Central memory CD8-positive, alpha-beta T cell (primary cell): ENCODE measurements at places on chromosomes 5 and 9.

DNA sequence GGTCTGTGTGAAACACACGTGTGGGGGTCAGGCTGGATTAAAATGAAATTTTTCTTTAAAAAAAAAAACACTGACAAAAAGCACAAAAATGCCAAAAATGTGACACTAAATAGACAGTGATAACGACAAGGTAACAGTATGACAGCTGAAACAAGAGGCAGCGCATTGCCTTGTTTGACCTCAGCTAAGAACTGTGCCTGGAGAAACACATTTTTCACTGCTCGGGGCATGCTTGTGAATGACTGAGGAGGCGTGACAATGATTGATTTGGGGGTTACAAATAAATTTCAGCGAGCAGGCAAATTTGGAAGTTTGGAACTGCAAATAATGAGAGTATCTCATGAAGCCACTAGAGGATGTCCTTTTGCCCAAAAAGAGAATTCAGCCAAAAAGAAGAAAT lies 44.2 kb upstream of the SPATA31C2 start:
- H3K27ac ChIP-seq: no peak overlapping the region
- peaks cover 5% of the 10 kb centered on the region for H3K36me3 ChIP-seq
- no peak for DNase-seq
- no peak overlapping the region for H3K4me3 ChIP-seq

DNA sequence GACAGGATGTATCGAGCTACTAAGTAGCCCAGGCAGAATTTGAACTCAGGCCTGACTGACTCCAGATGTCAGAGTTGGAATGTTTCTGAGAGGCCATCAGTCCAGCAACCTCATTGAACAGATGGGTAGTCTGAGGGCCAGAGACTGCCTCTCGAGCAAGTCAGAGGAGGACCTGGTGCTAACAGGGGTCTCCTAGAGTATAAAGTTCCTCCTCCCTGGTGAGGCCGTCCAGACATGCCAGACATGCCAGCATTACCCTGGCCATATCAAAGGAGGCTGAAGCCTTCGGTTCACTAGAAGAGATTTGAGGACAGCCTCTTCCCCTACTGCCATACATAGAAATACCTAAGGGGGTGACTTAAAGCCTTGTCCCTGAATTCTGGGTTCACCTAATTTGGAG lies 81.2 kb downstream of the ZNF618 start:
- peaks cover 15% of the 10 kb centered on the region for H3K27me3 ChIP-seq
- peaks cover 1% of the 10 kb centered on the region for H3K36me3 ChIP-seq
- H3K27ac ChIP-seq: no peak overlapping the region

DNA sequence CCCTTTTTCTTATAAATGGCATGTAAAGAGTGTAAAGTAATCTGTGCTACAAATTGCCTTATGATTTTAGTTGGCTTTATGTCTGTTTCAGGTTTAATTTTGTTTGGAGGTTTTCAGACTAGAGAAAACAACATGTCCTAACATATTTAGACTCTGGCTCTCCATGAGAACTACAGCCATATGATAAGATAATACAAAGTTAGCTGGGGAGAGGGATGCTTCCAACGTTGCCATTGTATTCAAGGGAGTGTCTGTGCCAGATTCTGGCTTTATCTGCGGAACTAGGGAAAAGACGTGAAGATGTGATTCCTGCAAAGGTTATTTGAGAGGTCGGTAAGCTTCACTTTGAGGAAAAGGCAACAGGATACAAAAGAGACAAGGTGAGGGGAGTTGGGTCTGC lies 140.0 kb upstream of the OTULINL start:
- peaks cover 24% of the 10 kb centered on the region for H3K27me3 ChIP-seq
- H3K27ac ChIP-seq: no peak overlapping the region
- H3K4me3 ChIP-seq: no peak overlapping the region
- H3K4me1 ChIP-seq: peaks cover 11% of the 10 kb centered on the region

GRCh38 chr9:131393622-131394463 lies at the start of gene PRRC2B:
TSS of gene PRRC2B (plus strand) at chr9:131394086. CDS start at chr9:131430145, 36,059 bp downstream.
- peaks cover 51% of the 10 kb centered on the region for H3K4me1 ChIP-seq
- no peaks in the 10 kb centered on the region for H3K27me3 ChIP-seq
- peak within 1 kb of the TSS; percentile 90 for H3K4me3 ChIP-seq

DNA sequence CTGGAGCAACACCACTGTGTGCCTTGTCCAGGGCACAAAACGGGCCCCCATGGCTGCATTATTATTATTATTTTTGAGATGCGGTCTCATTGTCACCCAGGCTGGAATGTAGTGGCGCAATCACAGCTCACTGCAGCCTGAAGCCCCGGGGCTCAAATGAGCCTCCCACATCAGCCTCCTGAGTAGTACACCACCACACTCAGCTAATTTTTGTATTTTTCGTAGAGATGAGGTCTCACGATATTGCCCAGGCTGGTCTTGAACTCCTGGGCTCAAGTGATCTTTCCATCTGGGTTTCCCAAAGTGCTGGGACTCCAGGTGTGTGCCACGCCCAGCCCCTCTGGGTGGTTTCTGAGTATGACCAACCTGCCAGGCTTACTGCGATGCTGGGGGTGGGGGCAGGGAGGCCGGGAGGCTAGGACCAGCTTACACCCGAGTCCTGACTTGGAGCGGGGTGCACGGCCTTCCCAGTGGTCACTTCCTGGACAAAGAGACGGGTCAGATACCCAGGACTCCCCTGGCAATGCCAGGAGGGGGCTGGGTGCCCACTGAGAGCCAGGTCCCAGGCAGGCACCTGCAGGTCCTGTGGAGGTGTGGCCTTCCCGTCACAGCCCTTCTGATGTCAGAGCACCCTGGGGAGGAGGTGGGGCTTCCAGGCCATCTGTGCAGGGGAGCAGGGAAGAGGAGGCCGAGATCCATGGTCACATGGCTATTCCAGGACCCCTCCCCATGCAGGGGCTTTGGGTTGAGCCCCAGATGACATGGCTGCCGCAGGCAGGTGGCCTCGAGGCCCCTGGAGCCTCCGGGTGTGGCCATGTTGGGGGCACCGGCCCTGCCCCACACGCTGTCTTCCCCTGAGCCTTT lies 8.3 kb upstream of the NRARP start:
- no peak for DNase-seq
- no peaks in the 10 kb centered on the region for H3K27me3 ChIP-seq
- no peak overlapping the region for H3K27ac ChIP-seq
- no peaks in the 10 kb centered on the region for H3K4me1 ChIP-seq
- H3K4me3 ChIP-seq: no peak overlapping the region

- H3K27me3 ChIP-seq: peaks cover 35% of the 10 kb centered on the region
- H3K4me3 ChIP-seq: no peak overlapping the region
- peaks cover 30% of the 10 kb centered on the region for H3K36me3 ChIP-seq
- DNase-seq: no peak
- peaks cover 35% of the 10 kb centered on the region for H3K4me1 ChIP-seq
- H3K27ac ChIP-seq: no peak overlapping the region
These were observed 1.2 kb upstream of the BTF3 start for GRCh38 chr5:73496984-73497457.

DNA sequence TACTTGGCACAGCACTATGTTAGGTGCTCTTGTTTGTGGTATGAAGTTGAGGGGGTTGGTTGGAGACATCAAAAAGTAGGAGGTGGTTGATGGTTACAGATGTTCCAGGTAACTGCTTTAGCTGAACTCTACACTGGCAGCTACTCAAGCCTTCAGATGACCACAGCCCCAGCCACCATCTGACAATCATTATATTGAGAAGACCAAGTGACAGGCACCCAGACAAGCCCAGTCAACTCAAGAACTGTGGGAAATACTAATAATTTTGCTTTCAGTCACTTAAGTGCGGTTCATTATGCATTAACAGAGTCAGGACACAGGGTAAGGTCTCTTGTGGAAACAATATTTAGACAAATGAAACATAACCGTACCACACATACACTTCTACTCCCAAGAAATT lies 38.9 kb upstream of the SLIT3 start:
- H3K4me3 ChIP-seq: no peak overlapping the region
- peaks cover 18% of the 10 kb centered on the region for H3K27me3 ChIP-seq
- no peak for DNase-seq

DNA sequence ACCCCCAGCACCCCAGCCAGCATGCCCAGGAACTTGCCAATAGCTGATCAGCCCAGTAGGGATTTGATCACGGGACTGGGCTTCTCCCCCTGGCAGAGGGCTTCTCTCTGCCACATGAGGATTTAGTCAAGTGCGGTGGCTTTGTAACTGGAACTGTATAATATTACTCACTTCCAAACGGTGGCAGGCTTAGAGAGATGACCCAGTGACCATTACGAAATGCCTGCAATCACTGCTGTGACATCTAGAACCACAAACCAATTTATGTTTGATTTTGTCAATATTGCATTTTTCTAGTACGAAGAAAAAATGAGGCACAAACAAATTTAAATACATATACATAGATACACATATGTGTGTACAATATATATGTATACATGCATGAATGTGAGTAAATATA lies 192.1 kb downstream of the ERCC6L2 start:
- DNase-seq: no peak
- no peak overlapping the region for H3K27ac ChIP-seq
- H3K27me3 ChIP-seq: peaks cover 39% of the 10 kb centered on the region
- no peak overlapping the region for H3K4me3 ChIP-seq
- H3K36me3 ChIP-seq: no peaks in the 10 kb centered on the region
- H3K4me1 ChIP-seq: no peaks in the 10 kb centered on the region

DNA sequence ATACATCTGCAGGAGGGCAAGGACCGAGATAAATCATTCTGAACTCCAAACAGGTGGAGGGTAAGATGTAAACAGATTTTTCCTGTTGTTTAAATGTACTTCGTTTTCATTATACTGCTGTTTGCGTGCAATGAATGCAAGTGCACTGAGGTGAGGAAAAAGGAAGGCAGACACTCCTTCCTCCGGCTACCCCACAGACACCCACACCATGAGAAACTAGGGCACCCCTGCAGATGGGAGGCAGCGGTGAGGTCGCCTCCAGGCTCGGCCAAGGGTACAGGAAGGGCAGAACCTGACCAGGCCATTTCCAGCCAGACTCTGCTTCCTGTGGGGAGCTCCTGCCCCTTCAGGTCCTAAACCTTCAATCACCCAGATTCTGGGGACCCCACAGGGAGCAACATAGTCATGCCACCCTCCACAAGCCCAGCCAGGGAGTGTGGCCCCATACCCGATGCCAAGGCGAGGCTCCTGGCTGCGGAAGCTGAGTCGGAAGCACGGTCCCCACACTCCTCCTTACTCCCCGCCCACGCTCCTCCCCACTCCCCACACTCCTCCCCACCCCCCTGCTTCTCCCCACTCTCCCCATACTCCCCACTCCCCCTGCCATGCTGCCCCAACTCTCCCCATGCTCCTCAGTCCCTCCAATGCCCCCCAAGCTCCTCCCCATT lies 37.1 kb downstream of the VAV2 start:
- peaks cover 17% of the 10 kb centered on the region for H3K27me3 ChIP-seq
- no peak overlapping the region for H3K27ac ChIP-seq
- H3K36me3 ChIP-seq: no peaks in the 10 kb centered on the region
- H3K4me1 ChIP-seq: peaks cover 15% of the 10 kb centered on the region

GRCh38 chr5:13328316-13328715 lies 616.2 kb downstream of the DNAH5 start:
- no peak overlapping the region for H3K27ac ChIP-seq
- no peak overlapping the region for H3K4me3 ChIP-seq
- H3K36me3 ChIP-seq: no peaks in the 10 kb centered on the region
- no peaks in the 10 kb centered on the region for H3K27me3 ChIP-seq
- no peak for DNase-seq
- H3K4me1 ChIP-seq: no peaks in the 10 kb centered on the region

- no peak for DNase-seq
- no peak overlapping the region for H3K27ac ChIP-seq
- H3K27me3 ChIP-seq: peaks cover 20% of the 10 kb centered on the region
- H3K4me1 ChIP-seq: peaks cover 5% of the 10 kb centered on the region
- no peak overlapping the region for H3K4me3 ChIP-seq
These were observed 13.3 kb upstream of the RNF130 start for GRCh38 chr5:180084638-180085561.

- H3K4me1 ChIP-seq: no peaks in the 10 kb centered on the region
- no peak overlapping the region for H3K27ac ChIP-seq
- H3K27me3 ChIP-seq: no peaks in the 10 kb centered on the region
- H3K4me3 ChIP-seq: no peak overlapping the region
These were observed 20.8 kb downstream of the KYAT1 start for GRCh38 chr9:128860937-128861336.

DNA sequence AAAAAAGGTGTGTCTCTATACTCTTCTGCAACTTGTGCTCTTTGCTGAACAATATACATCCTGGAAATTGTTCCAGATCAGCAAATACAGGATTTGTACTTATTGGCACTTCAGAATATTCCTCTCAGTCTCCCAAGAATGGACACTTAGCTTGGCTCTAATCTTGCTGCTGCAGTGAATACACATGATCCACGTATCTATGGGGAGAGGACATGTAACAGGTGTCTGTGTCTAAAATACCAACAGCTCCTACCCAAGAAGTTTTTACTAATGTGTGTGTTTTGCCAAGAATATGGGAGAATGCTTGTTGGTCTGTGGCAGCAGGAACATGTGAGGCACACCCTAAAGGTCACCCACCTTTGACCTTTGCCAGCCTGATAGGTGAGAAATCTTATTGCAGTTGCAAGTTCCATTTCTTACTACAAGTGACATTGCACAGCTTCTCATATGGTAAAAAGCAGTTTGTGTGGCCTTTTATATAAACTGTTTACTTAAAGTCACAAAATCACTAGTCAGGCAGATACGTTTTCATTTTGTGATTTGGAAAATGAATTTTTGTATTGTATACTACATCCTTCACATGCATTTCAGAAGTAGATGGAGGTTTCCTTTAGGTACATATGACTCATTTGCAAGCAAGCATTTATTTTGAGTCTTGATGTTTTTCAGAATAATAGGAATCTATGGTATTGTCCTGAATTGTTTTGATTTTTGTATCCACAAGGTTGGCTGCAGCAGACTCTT lies 35.8 kb downstream of the PHF2 start:
- no peaks in the 10 kb centered on the region for H3K27me3 ChIP-seq
- no peak overlapping the region for H3K4me3 ChIP-seq
- peaks cover 13% of the 10 kb centered on the region for H3K4me1 ChIP-seq
- DNase-seq: no peak
- no peak overlapping the region for H3K27ac ChIP-seq

DNA sequence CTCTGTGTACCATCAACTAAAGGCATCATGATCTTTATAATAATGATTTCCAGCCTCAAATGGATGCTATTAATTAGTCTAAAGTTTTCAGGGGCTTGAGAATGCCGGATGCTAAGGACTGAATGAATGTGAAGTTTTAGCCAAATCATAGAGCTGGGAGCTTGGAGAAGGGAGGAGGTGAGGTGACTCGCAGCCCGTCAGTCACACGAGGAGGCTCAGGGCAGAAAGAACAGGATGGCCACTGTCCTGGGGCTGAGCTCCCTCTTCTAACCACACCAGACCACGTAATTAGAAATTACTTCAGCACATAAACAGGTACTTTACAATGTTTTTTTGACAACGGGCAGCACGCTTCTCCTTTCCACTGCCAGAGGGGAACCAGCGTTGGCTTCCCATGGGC lies 222.6 kb downstream of the NPR3 start:
- DNase-seq: no peak
- H3K27me3 ChIP-seq: no peaks in the 10 kb centered on the region
- no peak overlapping the region for H3K4me3 ChIP-seq
- H3K27ac ChIP-seq: no peak overlapping the region
- no peaks in the 10 kb centered on the region for H3K36me3 ChIP-seq
- H3K4me1 ChIP-seq: no peaks in the 10 kb centered on the region

- no peak overlapping the region for H3K4me3 ChIP-seq
- H3K4me1 ChIP-seq: no peaks in the 10 kb centered on the region
- H3K36me3 ChIP-seq: no peaks in the 10 kb centered on the region
- H3K27me3 ChIP-seq: no peaks in the 10 kb centered on the region
These were observed 532.4 kb downstream of the TLR4 start for GRCh38 chr9:118236625-118237024.
